ENCODE measurements at places on chromosomes 1 and 21.

- peak; percentile 95 for DNase-seq
Observed at GRCh38 chr21:33940164-33940880, 24.7 kb upstream of the ATP5PO start.

GRCh38 chr1:153944827-153945117, 1.7 kb downstream of the DENND4B start:
- DNase-seq, result no peak

DNA sequence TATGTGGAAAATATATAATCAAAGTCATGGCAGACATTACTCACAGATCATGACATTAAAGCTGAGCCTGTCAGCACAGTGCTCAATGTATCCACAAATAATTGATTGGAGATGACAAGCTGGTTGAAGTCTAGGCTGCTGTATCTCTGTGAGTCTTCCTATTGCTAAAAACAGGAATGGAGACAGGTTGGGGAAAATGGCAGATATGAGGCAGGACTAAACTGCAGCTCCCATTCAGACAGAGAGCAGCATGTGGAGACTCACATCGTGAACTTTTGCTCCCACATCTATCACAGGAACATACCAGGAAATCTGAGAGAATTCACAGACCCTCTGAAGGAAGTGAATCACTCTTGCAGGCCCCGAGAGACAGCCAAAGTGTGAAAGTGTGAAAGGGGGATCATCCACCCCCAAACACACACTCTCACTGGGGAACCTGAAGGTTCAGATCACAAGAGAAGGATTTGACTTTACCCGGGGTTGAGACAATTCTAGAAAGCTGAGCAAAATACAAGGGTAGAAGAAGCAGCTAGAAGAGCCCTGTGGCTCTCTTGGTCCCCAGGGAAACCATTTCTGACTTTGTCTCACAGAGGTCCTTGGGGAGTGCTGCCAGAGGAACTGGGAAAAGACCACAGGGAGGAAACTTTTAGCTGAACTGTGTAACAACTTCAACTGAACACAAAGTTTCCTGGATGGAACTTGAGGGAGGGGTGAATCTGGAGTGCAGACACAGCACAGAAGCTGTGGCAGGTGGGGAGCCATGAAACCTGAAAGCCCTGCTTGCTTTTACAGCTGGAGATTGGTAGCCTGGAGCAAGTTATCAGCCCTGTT, 173.4 kb downstream of the S1PR1 start:
- no peak for DNase-seq

GRCh38 chr21:45885597-45885929, 96.0 kb upstream of the COL6A1 start:
- no peak for DNase-seq

DNA sequence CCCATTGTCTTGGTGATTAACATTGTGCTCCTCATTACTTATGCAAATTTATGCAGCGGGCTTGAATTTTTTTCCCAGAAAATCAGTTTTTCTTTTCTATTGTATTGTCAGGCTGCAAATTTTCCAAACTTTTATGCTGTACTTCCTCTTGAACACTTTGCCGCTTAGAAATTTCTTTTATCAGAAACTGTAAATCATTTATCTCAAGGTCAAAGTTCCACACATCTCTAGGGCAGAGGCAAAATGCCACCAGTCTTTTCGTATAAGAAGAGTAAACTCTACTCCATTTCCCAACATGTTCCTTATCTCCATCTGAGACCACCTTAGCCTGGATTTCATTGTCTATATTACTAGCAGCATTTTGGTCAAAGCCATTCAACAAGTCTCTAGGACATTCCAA, 113.9 kb upstream of the OLFM3 start:
- no peak for DNase-seq

All from fibroblast of skin of back (primary cell).